ENCODE measurements at places on chromosomes 16 and 17.

DNA sequence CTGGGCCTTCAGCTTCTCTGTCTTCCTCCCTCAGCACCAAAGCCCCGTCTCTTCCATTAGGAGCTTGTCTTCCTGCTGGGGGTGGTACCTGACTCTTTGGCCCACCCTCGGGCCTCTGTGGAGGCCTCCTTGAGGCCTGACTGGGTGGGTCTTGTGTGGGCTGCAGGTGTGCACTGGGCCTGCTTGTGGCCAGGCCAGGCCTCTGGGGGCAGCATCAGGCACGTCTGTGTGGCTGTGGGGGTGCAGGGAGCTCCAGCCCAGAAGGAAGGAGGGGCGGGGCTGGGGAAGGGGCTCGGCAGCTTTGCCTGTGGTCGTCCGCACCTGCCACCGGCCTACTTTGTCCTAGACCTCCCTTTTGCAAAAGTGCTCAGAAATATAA lies 7.0 kb downstream of the PIGQ start:
- DNase-seq, result no peak

DNA sequence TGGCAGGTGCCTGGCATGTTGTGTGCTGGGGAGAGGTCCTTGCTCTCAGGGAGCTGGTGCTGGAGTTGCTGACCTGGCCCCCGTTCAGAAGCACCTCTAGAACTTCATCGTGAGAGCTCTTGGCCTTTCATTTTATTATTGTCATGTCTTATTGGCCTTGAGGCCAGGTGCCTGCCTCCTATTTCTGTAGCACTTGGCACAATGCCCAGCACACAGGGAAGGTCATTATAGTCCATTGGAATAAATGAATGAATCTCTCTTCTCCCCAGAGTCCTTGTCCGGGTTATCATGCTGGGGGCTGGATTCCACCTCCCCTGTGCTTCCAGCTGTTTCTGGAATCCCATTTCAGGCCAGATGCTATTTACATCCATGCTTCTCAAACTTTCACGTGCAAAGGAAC lies 169.2 kb downstream of the HAPSTR1 start:
- DNase-seq, result no peak

- no peak for DNase-seq
Measured at GRCh38 chr17:50544516-50544915, 2.5 kb upstream of the SPATA20 start.

DNA sequence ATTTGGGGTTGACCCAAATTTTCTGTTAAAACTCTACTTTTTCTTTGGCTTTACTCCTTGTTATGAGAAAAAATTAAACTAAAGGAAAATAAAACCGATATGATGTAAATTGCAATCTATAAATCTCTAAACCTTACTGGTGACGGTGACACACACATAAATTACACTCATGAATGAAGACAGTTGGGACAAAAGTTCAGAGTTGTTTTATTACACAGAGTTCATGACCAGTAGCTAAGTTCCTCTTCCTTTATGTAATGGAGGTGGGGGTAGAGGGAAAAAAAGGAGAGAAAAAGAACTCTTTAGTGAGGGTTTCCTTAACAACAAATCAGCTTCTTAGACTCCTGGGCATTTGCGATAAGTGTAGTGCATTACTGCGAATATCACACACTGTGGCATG lies 220.7 kb downstream of the KCNJ2 start:
- DNase-seq, result no peak

- DNase-seq, result no peak
Measured at GRCh38 chr17:63023049-63023448, 57.0 kb downstream of the TANC2 start.

GRCh38 chr17:4499431-4500190 lies 930 bp downstream of the SPNS2 start:
- peak; percentile 30 for DNase-seq

All from activated B cell treated with CpG ODN at 0.5 μM for 24 hours (primary cell).